Right cardiac atrium (tissue), 5 donors: ENCODE measurements at places on chromosomes 16 and 17.
A peak's percentile ranks its signal among the peaks of the same experiment; 100 is the strongest.

DNA sequence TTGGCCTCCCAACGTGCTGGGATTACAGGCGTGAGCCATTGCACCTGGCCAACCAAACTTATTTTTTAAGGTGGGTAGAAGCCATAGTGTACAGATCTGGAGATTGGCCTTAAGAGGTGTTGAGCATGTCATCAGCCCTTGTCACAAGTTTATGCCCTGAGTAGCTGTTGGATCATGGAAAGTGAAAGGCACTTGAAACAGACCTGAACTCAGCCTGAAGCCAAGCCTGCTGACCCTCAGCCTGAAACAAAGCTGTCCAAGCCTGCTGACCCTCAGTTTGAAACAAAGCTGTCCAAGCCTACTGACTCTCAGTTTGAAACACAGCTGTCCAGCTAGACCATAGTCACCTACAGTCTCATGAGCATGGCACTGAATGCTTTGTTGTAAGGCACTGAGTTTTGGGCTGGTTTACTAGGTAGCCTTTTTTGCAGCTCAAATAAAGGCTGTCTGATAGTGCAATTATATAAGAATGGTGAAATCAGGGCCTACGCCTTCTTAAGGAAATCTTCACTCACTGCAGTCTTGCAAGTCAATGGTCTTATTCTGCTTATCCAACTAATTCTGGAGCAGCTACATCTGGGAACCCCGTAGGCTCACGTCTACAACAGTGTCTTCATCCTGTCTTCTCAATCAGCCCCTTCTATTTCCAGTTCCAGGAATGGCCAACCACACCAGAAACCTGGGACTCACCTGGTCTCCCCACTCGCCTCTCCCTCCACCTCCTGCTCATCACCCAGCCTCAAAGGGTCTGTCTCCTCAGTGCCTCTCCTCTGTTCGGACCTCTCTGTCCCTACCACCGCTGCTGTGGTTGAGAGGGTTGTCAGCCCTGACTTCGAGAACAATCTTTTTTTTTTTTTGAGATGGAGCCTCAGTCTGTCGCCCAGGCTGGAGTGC, 2.9 kb upstream of the NPIPB15 start:
- DNase-seq, result no peak

DNA sequence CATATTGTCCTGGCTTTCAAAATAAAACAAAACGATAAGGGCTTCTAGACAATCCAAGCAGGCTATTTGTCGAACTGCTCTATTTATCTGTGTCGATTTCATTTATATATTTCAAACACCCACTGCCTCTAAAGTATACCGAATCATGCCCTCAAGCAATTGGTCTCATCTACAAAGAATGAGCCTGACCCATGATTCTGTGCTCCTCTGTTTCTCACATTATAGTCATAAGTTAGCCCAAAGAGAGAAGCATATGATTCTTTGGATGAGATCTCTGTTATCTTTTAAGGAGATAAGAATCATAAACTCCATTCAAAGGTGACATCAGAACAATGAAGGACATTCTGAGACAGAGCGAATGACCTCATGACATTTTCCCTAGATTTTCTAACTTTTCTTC, 191.1 kb downstream of the MAP2K6 start:
- no peak for DNase-seq

DNA sequence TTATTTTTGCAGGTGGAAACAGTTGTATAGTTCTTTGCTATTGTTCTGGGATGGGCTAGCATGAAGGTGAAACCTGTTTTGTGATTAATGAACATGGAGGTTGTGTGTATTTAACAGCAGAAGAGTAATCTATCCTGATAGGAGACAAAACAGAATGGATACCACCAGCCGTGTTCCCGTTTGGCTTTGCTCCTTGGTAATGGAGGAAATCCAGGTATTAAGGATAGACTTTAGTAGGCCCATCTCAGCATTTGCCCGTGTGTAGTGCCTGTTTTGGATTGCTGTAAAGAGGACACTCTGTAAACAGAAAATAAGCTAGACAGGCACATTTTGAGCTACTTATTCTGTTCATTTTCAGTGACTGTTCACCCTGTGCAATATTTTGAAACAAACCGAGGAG, 215.1 kb downstream of the RBFOX1 start:
- DNase-seq, result no peak

- no peak for DNase-seq
Observed at GRCh38 chr17:74812109-74813009, 36.2 kb upstream of the NAT9 start.

GRCh38 chr17:81295676-81296381, 722 bp upstream of the SLC38A10 start:
- peak; percentile 70 for DNase-seq

- DNase-seq, result no peak
Observed at GRCh38 chr16:10300905-10301304, 85.0 kb upstream of the ATF7IP2 start.
